Nephron progenitor cell (in vitro differentiated cells): ENCODE measurements at places on chromosomes 5 and 9.

DNA sequence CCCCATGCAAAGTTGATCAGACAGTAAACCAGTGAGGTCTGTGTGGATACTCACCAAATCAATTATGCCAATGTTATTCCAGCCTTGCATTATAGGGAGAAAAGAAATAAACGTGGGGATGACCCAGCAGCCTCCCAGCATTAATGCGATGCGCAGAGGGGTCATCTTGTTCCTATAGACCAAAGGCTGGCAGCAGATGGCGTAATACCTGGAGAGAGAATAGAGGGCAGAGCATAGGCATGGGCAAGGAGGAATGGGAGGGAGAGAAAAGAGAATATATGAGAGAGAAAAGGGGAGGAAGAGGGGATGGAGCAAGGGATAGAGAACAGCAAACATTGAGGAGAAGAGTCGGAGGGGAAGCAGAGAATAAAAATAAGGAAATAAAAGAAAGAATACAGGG, 131.2 kb downstream of the HTR4 start:
- H3K27me3 ChIP-seq: peaks cover 9% of the 10 kb centered on the region
- peak overlapping the region; percentile 29 for H3K27ac ChIP-seq
- H3K4me1 ChIP-seq: no peaks in the 10 kb centered on the region
- no peak overlapping the region for H3K4me3 ChIP-seq
- H3K36me3 ChIP-seq: no peaks in the 10 kb centered on the region

- H3K27ac ChIP-seq: no peak overlapping the region
- H3K4me1 ChIP-seq: peaks cover 59% of the 10 kb centered on the region
- H3K36me3 ChIP-seq: no peaks in the 10 kb centered on the region
Observed at GRCh38 chr5:178336889-178337288, 104.3 kb upstream of the PHYKPL start.

DNA sequence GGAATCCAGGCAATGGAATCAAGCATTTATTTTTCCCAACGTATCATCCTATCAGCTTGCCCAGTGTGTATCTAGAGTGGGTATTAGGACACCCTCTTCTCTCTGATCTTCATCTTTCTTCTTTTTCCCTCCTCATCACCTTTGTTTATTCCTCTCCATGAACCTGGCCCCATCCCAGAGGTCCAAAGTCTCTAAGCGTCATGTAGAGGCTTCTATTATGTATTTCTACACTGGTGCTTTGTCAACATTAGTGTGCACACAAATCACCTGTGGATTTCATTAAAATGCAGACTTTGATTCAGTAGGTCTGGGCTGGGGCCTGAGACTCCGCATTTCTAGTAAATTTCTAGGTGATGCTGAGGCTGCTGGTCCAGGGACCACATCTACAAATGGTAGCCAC, 19.8 kb upstream of the PIP5K1B start:
- no peak overlapping the region for H3K4me3 ChIP-seq
- H3K27me3 ChIP-seq: peaks cover 26% of the 10 kb centered on the region
- H3K36me3 ChIP-seq: no peaks in the 10 kb centered on the region
- no peak overlapping the region for H3K27ac ChIP-seq

GRCh38 chr9:88789785-88790184, 201.5 kb upstream of the S1PR3 start:
- H3K36me3 ChIP-seq: no peaks in the 10 kb centered on the region
- peaks cover 27% of the 10 kb centered on the region for H3K4me1 ChIP-seq
- no peak for DNase-seq
- H3K27me3 ChIP-seq: no peaks in the 10 kb centered on the region

DNA sequence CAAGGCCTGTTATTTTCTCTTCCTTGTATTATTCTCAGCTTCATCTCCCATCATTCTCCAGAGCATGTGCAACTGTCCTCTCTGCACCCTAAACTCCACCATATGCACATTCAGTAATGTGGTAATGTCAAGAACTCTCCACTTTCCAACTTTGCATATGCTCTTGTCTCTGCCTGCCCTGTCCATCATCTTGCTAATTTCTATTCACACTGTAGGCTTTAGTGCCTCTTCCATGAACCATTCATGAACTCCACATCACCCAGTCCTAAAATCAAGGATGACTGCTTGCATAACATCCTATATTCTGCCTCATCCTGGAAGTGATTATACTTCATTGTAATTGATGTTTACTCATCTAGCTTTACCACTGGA, 354.8 kb downstream of the PDE4D start:
- H3K4me3 ChIP-seq: no peak overlapping the region
- peaks cover 12% of the 10 kb centered on the region for H3K4me1 ChIP-seq
- H3K27me3 ChIP-seq: peaks cover 6% of the 10 kb centered on the region
- no peak overlapping the region for H3K27ac ChIP-seq
- DNase-seq: no peak

- DNase-seq: no peak
- H3K27ac ChIP-seq: no peak overlapping the region
- no peaks in the 10 kb centered on the region for H3K36me3 ChIP-seq
- H3K4me1 ChIP-seq: peaks cover 86% of the 10 kb centered on the region
Observed at GRCh38 chr9:38039907-38040682, 28.9 kb downstream of the SHB start.

- DNase-seq: no peak
- peak overlapping the region; percentile 79 for H3K27ac ChIP-seq
- no peak overlapping the region for H3K4me3 ChIP-seq
- H3K27me3 ChIP-seq: peaks cover 6% of the 10 kb centered on the region
- peaks cover 40% of the 10 kb centered on the region for H3K36me3 ChIP-seq
- H3K4me1 ChIP-seq: peaks cover 11% of the 10 kb centered on the region
Observed at GRCh38 chr9:134712926-134713325, 71.3 kb downstream of the COL5A1 start.

GRCh38 chr5:40021007-40021406, 596.2 kb upstream of the DAB2 start:
- H3K27ac ChIP-seq: no peak overlapping the region
- H3K4me1 ChIP-seq: no peaks in the 10 kb centered on the region
- no peaks in the 10 kb centered on the region for H3K36me3 ChIP-seq
- H3K4me3 ChIP-seq: no peak overlapping the region
- DNase-seq: no peak

DNA sequence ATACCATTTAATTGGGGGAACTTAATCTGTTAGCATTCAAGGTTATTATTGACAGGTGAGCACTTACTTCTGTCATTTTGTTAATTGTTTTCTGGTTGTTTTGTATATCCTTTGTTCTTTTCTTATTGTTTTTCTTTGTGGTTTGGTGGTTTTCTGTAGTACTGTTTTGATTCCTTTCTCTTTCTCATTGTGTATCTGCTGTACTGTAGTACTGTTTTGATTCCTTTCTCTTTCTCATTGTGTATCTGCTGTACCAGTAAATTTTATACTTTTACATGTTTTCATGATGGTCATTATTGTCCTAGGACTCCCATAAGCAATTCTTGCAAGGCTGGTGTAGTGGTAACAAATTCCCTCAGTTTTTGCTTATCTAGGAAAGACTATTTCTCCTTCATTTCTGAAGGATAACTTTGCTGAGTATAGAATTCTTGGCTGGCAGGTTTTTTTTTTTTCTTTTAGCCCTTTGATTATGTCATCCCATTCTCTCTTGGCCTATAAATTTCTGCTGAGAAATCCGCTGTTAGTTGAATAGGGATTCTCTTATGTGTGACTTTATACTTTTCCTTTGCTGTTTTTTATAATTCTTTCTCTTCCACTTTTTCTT, 24.1 kb upstream of the CACNA1B start:
- H3K27me3 ChIP-seq: peaks cover 12% of the 10 kb centered on the region
- no peak overlapping the region for H3K4me3 ChIP-seq

DNA sequence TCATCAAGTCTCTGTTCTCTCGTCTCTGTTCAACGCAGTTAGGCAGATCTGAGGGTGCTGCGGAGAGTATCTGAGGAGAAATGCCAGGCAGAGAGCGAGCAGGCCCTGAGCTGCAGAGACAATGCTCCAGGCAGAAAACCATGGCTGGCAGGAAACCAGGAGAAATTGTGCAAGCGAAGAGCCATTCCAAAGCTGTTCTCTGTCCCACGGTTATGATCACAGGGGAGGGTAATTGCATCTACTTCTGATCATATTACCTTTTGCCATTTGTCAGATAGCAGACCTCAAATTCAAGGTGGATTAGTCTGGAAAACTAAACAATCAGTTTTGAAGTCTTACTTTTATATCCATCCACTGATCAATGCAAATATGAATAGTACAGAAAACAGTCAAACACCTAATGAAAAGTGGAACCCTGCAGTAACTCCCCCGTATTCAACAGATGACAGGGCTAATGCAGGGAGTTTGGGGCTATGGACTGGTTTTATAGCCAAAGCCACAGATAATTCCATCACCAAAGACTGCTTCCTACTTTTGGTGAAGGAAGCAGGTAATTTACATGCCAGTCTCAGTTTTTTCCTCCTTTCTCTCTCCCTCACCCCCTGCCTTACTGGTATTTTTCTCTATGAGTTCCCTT, 228.0 kb downstream of the DCP2 start:
- no peaks in the 10 kb centered on the region for H3K36me3 ChIP-seq
- no peak for DNase-seq
- H3K4me3 ChIP-seq: peak overlapping the region; percentile 52
- H3K27ac ChIP-seq: peak overlapping the region; percentile 96

- DNase-seq: peak; percentile 68
- H3K36me3 ChIP-seq: peaks cover 28% of the 10 kb centered on the region
- peak overlapping the region; percentile 97 for H3K4me3 ChIP-seq
- H3K27ac ChIP-seq: peak overlapping the region; percentile 98
- H3K27me3 ChIP-seq: peaks cover 3% of the 10 kb centered on the region
- H3K4me1 ChIP-seq: peaks cover 53% of the 10 kb centered on the region
Observed at GRCh38 chr9:72363908-72364678, 915 bp downstream of the ZFAND5 start.

DNA sequence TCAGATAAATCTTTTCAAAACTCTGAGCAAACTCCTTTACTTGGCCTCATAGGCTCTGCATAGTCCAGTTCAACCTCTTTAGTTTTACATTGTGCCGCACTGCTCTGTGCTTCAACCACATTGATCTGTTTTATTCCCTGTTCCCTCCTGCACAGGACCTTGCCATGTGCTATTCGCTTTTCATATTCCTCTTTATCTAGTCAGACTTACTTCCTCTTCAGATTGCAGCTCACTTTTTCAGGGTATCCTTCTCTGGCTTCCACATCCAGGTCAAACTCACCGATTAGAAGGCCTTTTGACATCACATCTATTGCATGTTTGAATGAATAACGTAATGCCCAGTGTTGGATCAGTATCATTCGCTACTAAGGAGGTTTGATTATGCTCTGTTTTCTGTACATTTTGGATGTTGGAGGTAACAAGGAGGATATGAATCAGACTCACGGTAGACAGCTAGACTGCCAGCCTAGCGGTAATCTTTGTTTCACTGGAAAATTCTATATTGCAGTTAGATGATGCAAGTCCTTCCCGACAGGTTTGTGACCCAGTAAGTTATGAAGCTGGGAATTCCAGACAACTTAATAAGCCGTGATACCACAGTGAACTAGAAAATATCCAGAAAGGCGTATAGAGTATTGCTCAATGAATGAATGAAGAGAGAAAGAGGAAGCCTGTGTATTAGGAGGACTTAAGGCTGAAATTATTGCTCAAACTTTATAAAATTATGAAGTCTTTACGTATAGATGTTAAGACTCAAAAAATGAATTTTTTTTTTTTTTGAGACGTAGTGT, 65.7 kb downstream of the IQGAP2 start:
- no peak for DNase-seq
- no peaks in the 10 kb centered on the region for H3K27me3 ChIP-seq
- peaks cover 77% of the 10 kb centered on the region for H3K36me3 ChIP-seq
- H3K4me3 ChIP-seq: no peak overlapping the region
- H3K27ac ChIP-seq: no peak overlapping the region
- peaks cover 11% of the 10 kb centered on the region for H3K4me1 ChIP-seq

DNA sequence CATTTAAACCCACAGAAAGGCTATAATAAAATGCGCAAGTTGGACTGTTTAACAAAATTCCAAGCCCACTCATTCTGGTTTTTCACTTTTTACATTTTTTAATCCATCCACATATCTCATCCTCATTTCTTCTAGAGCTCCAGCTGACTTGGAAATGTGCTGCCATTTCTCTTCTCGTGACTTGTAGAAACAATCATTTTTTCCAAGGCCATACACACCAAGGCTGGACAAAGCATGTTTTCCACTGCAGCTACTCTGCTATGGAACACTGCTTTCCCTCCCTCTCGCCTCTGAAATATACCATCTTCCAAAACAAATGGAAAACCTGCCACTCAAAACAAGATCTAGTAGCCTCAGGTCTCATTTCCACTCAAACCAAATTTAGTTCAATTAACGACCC, 141.1 kb downstream of the ESM1 start:
- H3K27ac ChIP-seq: no peak overlapping the region
- H3K4me1 ChIP-seq: peaks cover 30% of the 10 kb centered on the region
- no peaks in the 10 kb centered on the region for H3K27me3 ChIP-seq
- no peak for DNase-seq

- DNase-seq: no peak
- peaks cover 6% of the 10 kb centered on the region for H3K27me3 ChIP-seq
- no peak overlapping the region for H3K27ac ChIP-seq
- peaks cover 31% of the 10 kb centered on the region for H3K4me1 ChIP-seq
Observed at GRCh38 chr5:132467287-132467984, 23.1 kb downstream of the IRF1 start.

- H3K4me3 ChIP-seq: no peak overlapping the region
- no peaks in the 10 kb centered on the region for H3K36me3 ChIP-seq
- no peak overlapping the region for H3K27ac ChIP-seq
- no peaks in the 10 kb centered on the region for H3K4me1 ChIP-seq
- no peaks in the 10 kb centered on the region for H3K27me3 ChIP-seq
- no peak for DNase-seq
Observed at GRCh38 chr9:15867988-15868387, 315.1 kb downstream of the CCDC171 start.

DNA sequence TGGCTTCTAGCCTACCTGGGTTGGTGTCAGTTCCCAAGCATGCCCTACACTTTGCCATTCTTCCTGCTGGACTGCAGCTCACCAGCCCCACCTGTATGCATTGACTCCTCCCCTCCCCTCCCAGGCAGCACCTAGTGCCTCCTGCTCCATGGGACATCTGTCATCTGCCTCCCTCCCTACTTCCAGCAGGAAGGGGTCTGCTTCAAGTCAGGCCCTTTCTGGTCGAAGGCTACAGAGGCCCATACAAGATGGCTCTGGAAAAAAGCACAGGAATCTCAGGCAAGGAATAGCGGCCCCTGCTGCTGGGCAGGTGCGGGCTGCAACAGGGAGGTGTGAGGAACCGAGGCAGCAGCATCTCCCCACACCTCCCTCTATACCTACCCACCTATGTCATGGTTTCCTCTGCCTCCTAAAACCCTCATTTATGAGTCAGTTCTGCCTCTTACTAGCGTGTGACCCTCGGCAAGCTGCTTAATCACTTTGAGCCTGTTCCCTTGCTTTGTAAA, 19.7 kb downstream of the WWC1 start:
- H3K36me3 ChIP-seq: no peaks in the 10 kb centered on the region
- H3K4me1 ChIP-seq: peaks cover 25% of the 10 kb centered on the region
- H3K27ac ChIP-seq: no peak overlapping the region
- H3K4me3 ChIP-seq: no peak overlapping the region
- DNase-seq: no peak
